Activated effector memory CD4-positive, alpha-beta T cell treated with Interleukin-2 at 50 U/mL for 16 hours (primary cell): ENCODE measurements at places on chromosomes 7 and 10.

GRCh38 chr7:2010101-2010500 is 222.6 kb downstream of the MAD1L1 start:
- DNase-seq: no peak

DNA sequence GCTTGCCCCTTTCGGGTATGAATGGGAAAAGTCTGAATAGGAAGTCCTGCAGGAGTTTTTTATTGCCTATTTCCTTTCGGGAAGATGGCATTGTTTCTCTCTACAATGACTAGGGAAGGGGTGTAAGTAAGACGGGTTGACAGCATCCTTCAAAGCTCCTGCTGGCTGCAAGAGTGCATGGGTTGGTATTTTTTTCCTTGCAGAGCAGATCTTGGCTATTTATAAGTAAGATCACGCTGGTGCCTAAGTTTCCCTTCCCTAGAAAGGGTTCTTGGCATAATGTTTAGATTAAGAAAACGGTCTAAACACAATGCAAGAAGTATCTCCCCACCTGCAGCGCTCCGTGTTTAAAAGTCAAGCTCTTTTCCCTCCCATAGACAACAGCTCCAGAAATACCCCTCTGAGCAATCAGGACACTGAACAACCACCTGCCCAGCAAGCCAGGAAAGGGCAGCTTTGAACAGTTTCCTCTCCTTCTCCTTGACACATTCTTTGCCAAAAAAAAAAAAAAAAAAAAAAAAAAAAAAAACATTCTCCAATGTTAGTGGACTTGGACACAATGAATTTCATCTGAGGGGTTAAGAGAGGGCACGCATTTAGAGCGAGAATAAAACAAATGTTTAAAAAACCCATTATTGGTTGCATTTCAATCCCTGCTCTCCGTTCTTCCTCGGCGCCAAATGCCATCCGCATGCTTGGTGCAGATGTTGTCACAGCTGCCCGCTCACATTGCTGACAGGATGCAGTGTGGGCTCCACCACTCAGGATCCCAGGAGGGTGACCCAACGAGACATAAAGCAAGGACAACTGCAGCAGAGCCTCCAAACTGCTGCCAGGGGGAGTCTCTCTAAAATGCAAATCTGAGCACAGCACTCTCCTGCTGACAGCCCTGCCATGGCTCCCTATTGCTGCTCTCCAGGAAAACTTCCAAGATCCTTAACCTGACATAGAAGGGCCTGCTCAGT is 427.4 kb upstream of the MGMT start:
- DNase-seq: no peak

- no peak for DNase-seq
Observed at GRCh38 chr7:77549106-77549870, 12.2 kb downstream of the PTPN12 start.

- DNase-seq: no peak
Observed at GRCh38 chr7:98831641-98832221, 38.1 kb downstream of the TMEM130 start.

DNA sequence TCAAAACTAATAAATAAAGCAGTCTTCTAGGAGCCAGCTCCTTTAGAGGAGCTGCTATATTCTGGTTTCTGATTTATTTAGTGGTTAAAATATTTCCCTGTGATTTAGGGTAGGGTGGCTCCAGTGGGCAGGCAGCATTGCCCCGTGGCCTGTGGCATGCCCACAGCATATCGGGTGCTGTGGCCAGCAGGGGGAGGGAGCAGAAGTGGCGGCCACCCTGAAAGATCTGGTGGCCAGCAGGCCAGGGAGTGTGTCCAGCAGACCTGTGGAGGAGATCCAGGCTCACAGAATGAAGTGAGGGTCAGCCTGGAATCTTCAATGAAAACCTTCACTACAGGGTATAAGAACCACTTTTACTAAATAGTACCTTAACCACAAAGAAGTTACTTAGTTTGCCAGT is 189.2 kb downstream of the TAX1BP1 start:
- DNase-seq: no peak
